Tibial nerve (tissue), 4 donors: ENCODE measurements at places on chromosomes 1 and 21. TPM values are rescaled to one million over a fixed set of nuclear protein-coding genes. Genes with fewer than 3 reads are reported as not detected.
A peak's percentile ranks its signal among the peaks of the same experiment; 100 is the strongest.

Gene TNFAIP8L2
- 8.4 TPM for total RNA-seq

GRCh38 chr1:37663426-37664000, 28.8 kb upstream of the CDCA8 start:
- no peaks in the 10 kb centered on the region for H3K36me3 ChIP-seq
- H3K27ac ChIP-seq, result no peak overlapping the region
- H3K4me3 ChIP-seq, result no peak overlapping the region
- DNase-seq, result no peak
- H3K27me3 ChIP-seq, result no peaks in the 10 kb centered on the region

Gene GJA8
- not detected for total RNA-seq

Gene FAM76A
- total RNA-seq, result 21.0 TPM

DNA sequence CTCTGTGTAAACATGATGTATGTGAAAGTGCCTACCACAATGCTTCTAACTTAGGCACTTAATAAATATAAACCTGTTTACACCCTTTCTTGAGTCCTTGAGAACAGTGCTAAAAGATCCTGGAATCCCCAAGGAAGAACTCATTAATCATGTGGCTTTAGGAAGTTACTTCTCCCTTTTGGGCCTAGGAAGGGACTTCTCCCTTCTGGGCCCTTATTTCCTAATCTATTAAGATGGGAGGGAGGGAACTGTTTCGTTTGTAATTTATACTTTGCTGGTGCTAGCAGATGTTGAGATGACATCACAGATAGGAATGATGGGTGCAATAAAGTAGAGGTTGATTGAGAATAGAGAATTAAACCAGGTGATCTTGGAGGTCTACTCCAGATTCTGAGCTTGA, 1.2 kb downstream of the BTF3L4 start:
- peak overlapping the region; percentile 70 for H3K4me3 ChIP-seq
- H3K27me3 ChIP-seq, result no peaks in the 10 kb centered on the region
- no peak for DNase-seq
- peaks cover 40% of the 10 kb centered on the region for H3K4me1 ChIP-seq
- H3K36me3 ChIP-seq, result peaks cover 12% of the 10 kb centered on the region

- no peaks in the 10 kb centered on the region for H3K27me3 ChIP-seq
- no peak overlapping the region for H3K27ac ChIP-seq
- H3K4me1 ChIP-seq, result no peaks in the 10 kb centered on the region
- H3K36me3 ChIP-seq, result no peaks in the 10 kb centered on the region
- H3K4me3 ChIP-seq, result no peak overlapping the region
These were observed 288.3 kb upstream of the ADGRL2 start for GRCh38 chr1:81512252-81513003.

Gene LCE3A
- not detected for total RNA-seq

GRCh38 chr1:7646981-7647901, 123.9 kb upstream of the VAMP3 start:
- H3K4me1 ChIP-seq, result peaks cover 38% of the 10 kb centered on the region
- H3K27ac ChIP-seq, result no peak overlapping the region
- peak; percentile 67 for DNase-seq
- H3K36me3 ChIP-seq, result no peaks in the 10 kb centered on the region
- no peak overlapping the region for H3K4me3 ChIP-seq
- peaks cover 8% of the 10 kb centered on the region for H3K27me3 ChIP-seq
